ENCODE measurements at places on chromosomes 7 and 10.

GRCh38 chr7:150845421-150845861, 6.9 kb upstream of the AOC1 start:
- no peak for DNase-seq

GRCh38 chr10:114362826-114363355, 41.4 kb downstream of the AFAP1L2 start:
- no peak for DNase-seq

DNA sequence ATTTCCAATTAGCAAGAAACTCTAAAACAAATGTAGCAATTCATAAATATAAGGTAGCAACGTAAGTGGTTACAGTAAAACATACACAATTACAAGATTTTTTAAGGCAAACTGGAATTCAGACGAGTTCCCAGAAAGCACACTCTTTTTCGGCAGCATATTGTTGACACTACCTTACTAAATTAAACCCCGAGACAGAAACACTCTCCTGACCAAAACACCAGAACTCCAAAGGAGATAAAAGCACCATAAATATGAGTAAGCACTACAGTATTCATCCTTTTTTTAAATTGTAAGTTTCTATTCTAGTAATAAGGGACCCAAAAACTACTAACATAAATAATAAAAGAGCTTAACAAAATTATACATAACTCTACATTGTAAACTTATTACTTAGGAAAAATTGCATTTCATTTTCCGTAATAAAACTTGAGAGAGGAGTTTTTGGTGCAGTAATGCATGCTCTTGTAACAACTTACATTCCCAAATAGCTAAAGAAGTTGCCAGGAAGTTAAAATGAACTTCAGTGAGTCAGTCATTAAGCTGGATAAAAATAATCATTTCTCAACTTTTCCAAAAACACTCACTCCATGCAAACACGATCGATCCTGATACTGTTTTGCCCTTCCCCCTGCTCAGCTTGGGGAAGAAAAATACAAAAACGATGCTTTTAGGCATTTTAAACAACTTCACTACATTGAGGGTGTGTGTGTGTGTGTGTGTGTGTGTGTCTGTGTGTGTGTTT, 2.0 kb downstream of the PIP4K2A start:
- DNase-seq = peak; percentile 76

- DNase-seq = no peak
Measured at GRCh38 chr7:68321076-68321639, 1277.1 kb upstream of the AUTS2 start.

GRCh38 chr10:78945838-78946237, 122.9 kb upstream of the ZMIZ1 start:
- DNase-seq = no peak

DNA sequence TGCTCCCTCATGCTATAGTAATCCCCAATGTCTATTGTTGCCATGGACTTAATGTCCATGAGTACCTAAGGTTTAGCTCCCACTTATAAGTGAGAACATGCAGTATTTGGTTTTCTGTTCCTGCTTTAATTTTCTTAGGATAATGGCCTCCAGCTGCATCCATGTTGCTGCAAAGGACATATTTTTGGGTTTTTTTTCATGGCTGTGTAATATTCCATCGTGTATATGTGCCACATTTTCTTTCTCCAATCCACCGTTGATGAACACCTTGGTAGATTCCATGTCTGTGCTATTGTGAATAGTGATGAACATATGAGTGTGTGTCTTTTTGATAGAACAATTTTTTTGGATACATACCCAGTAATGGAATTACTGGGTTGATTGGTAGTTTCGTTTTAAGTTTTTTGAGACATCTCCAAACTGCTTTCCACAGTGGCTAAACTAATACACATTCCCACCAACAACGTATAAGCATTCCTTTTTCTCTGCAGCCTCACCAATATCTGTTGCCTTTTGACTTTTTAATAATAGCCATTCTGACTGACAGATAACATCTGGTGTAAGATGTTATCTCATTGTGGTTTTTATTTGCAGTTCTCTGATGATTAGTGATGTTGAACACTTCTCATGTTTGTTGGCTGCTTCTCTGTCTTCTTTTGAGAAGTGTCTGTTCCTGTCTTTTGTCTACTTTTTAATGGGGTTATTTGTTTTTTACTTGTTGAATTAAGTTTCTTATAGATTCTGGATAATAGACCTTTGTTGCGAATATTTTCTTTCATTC, 68.8 kb upstream of the IFRD1 start:
- no peak for DNase-seq

- no peak for DNase-seq
Measured at GRCh38 chr10:110973400-110973799, 54.0 kb downstream of the SHOC2 start.

DNA sequence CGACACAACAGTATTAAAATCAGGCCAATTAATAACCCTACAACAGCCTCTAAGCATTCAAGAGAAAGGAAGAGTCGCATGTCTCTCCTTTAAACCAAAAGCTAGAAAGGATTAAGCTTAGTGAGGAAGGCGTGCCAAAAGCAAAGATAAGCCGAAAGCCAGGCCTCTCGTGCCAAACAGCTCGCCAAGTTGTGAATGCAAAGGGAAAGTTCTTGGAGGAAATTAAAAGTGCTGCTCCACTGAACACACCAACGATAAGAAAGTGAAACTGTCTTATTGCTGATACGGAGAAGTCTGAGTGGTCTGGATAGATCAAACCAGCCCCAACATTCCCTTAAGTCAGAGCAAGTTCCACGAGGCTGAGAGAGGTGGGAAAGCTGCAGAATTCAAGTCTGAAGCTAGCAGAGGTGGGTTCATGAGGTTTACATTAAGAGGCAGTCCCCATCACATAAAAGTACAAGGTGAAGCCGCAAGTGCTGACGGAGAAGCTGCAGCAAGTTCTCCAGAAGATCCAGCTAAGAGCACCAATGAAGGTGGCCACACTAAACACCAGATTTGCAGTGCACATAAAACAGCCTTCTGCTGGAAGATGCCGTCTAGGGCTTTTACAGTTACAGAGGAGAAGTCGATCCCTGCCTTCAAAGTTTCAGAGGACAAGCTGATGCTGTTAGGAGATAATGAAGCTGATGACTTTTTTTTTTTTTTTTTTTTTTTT, 194.8 kb downstream of the MAD1L1 start:
- DNase-seq = peak; percentile 63

Data from erythroblast (primary cell).